ENCODE measurements at places on chromosomes 12 and 14.

GRCh38 chr12:69714542-69714941, 15.4 kb upstream of the BEST3 start:
- no peak for DNase-seq

DNA sequence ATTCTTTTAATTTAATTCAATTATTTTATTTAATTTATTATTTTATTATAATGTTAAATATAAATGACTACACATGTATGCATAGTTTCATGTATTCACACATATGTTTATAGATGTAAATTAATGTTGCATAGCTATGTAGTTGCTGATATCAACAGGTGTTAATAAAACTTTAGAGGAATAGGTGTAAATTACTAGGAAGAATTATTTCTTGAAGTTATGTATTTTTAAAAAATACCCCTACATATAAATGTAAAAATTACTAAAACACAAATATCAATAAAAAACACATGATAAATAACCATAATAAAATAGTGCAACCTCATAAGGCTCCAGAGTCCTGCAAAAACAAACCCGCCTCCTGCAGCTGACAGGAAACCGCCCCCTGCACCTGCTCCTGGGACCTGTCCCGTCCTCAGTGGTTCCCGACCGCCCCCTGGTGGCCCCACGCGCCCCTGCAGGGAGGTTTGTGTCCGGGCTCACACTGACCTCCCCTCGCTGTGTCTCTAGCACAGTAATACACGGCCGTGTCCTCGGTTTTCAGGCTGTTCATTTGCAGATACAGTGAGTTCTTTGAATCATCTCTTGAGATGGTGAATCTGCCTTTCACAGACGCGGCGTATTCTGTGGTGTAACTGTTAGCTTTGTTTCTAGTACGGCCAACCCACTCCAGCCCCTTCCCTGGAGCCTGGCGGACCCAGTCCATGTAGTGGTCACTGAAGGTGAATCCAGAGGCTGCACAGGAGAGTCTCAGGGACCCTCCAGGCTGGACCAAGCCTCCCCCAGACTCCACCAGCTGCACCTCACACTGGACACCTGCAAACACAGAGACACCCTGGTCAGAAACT, 1264.0 kb downstream of the TMEM121 start:
- peak; percentile 69 for DNase-seq

DNA sequence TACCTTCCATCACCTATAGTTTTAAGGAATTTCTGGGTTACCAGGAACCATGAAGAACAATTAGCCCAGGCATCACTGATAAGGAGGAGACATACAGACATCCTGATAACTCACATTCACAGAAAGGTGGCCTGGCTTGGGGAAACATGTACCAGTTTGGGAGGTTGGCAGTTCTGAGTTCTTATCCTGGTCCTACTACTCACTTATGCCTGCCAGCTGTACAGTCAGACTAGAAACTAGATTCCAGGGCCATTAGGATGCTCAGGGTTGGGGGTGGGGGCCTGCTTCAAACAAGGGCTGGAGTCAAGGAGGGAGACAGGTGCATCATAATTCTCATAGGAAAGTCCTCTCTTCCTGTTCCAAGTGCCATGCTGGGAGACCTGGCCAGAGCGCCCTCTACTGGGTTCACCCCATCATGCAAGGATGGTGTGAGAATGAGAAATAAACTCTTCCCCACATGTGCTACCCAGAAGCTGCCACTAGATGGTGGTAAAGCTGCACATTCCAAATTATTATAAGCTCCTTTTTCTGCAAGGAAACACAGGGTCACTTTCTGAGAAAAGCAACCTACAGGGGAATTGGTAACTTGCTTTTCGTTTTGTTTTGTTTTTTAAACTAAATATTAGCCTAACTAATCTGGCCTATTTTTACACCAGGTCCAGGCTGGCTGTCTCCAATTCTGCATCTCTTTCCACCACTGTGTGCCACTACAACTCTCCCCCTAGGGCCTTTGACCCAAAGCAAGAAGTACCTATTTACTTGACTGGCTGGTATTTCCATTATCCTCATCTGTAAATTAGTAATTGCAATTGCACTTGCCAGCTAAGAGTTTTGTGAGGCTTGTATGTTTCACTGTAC, 14.5 kb downstream of the OAS2 start:
- peak; percentile 66 for DNase-seq

DNA sequence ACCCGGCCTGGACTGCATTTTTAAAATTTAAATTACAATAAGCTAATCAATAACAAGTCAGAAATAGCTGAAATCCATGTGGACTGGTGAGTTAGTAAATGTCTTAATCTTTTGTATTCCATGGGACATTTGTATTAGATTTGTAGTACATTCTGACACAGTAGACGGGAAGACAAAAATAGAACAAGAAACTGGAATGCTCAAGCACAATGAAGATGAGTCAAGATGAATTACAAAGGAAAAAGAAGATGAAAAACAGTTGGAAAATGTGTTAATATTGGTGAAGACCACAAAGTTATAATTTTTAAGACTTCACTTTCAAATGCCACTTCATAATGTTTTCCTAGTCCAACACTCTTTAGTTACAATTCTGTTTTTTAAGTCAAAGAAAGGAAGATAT, 97.8 kb upstream of the FERMT2 start:
- no peak for DNase-seq

- DNase-seq: no peak
Measured at GRCh38 chr14:59398841-59399240, 66.3 kb downstream of the GPR135 start.

DNA sequence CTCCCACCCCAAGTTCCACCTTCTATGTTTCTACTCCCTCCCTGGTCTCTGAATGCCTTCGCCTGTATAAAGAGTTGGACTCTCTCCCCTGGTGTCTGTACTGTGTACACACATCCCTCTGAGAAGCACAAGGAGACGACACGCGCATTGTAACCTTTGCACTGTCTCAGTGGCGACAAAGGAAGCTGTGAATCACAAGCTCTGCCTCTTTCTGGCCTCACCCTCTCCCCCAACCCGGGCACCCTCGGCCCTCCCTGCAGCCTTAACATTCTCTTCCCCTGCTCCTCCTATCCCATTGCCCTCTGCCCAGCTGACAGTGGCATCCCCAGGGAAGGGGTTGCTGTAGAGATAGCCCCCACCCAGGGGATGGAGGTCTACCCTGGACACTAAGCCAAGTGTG, 2.5 kb upstream of the SMARCD1 start:
- no peak for DNase-seq

GRCh38 chr12:87317302-87317701, 711.9 kb downstream of the C12orf50 start:
- no peak for DNase-seq

DNA sequence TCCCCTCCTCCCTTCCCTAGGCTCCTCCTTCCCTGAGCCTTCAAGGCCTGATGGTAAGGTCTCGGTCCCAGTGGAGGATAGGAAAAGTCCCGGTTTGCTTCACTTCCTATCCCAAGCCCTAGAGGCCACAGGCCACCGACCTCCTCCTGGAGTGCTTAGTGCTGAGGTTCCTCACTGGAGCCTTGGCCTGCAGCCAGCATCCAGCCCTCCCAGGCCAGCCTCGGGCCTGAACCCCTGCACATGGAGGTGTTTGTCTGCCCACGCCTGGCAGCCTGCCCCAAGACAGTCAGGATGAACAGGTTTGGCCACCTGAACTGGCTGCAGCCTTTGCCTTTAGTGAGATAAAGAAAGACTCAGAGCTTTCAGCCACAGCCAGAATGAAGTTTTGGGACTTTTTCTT, 15.8 kb upstream of the KRT7 start:
- DNase-seq: no peak

DNA sequence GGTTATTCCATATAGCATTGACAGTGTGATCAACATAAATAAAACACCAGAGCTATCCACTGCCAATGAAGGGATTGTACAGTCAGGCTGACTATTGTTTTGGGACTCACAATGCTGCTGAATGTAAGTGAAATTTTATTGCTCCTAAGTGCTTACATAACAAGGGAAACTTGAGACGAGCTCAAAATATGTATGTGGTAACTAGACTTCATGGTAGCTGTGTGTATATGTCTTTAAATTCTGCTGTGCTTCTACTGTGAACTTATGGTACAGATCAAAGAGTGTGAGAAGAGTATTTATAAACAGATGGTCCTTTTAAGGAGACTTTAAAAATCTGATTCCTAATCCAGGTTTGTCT, 6.9 kb downstream of the FLRT2 start:
- no peak for DNase-seq

DNA sequence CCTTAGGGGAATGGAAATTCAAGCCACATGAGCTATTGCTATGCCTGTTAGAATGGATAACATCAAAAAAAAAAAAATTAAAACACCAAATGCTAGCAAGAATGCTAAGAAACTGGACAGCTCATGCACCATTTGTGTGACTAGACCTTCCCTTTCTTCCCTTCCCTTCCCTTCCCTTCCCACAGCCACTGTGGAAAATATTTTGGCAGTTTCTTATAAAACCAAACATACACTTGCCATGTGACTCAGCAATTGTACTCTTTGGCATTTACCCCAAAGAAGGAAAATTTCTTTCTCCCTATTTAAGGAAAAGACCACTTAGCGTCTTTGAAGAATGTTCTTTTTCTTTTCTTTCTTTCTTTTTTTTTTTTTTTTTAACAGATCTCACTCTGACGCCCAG, 49.1 kb upstream of the FKBP4 start:
- DNase-seq: no peak

DNA sequence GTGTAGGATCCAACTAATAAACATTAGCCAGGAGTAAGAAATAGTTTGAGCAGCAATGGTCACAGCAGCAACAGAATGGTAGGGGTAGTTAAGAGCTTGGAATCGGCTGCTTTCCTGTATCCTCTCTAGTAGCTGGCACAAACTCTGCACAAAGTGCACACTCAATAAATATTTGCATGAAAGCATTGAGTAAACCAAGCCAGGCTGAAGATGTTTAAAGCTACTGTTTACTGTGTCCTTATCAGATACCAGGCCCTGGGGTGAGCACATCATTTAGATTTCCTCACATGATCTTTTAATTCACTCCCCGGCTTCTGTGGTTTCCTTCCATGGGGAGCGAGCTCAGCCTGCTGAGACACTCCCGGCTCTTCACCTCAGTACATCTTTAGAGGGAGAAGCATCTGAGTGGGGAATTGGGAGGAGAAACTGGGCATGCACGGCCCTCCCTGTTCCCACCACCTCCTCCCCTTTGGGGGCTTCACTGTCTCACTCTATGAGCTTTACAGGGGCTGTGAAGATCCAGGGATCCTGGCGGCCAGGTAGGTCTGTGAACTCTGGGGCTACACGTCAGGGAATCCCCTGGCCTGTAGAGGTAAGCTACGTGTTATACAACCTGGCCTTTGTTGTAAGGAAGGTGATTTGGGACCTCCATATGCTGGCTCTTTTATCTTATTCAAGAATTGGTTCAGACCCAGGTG, 107.2 kb upstream of the VASH1 start:
- no peak for DNase-seq

GRCh38 chr14:93431036-93431670, 414 bp downstream of the UNC79 start:
- DNase-seq: no peak

DNA sequence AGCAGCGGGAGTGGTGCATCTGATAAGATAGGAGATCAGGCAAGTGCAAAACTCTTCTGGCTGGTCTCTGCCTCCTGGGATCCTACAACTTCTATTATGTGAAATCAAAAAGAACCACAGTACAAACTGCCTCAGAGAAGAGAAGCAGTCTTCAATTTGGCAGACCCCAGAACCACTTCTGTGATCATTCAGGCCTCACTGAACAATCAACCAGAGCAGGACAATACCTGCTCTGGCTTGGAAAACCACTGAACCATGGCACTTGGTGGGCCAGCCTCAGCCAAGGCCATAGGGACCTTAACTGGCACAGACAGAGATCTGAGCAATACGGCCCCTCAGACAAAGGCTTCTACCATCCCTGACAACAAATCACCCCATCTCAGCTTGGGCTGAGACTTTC, 103.0 kb downstream of the NDUFA12 start:
- no peak for DNase-seq

Data from CD4-positive, alpha-beta T cell treated with Interleukin-12 subunit alpha and Interleukin-12 subunit beta, for 1 hour (primary cell).